LHCN-M2 (cell line): ENCODE measurements at places on chromosomes 4 and X. TPM values are rescaled to one million over a fixed set of nuclear protein-coding genes. Genes with fewer than 3 reads are reported as not detected.

- peak; percentile 13 for DNase-seq
These were observed 204.9 kb downstream of the GBA3 start for GRCh38 chr4:22897520-22898108.

DNA sequence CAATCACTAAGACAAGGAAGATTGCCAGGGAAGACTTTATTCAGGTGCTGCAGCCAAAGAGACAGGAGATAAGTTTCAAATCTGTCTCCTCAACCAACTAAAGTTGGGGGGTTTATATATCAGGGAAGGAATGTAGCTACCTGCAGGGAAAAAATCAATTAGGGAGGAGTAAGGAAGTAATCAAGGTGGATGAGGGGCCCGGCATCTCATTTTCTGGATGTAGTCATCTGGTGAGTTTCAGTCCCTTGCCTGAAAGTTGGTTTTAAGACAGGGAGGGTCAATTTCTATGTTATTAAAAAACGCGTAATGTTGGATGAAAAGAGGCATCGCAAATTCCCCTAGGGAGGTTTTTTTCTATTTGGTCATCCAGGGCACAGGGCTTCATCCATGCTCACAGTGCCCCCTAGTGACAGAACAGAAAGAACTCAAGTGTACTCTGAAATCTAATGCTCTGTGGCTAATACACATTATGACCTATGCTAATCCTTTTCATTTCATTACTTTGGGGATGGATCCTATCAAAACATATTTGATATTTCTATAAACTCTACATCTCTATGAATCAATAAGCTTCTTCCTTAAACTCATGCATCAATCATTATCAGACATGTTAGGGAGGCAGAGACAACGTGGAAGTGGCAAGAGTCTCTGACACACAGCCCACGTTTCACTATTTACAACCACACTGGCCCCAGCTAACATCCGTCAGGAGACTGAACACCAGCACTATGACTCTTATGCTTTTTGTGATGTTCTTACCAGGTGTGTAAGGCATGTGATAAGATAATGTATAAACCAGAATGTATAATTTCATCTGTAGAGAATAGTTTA is 1577.0 kb upstream of the TENM3 start:
- DNase-seq = peak; percentile 46

DNA sequence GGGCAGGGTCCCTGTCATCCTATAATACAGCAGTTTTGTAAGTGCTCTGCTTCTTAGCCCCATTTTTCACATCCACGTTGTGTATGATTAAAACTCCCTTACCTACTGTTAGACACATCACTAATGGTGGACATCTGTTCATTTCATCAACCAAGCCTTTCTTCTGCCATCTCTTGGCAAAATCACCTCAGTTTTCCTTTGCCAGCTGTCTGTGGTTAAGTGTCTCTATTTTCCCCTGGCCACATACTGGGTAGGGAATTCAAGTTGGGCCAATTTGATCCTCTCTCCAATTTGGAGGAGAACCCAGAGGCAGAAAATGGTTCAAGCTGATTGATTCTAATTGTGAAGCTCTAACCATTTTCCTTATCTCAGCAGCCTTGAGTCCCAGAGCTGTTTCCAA is 436.1 kb downstream of the PCDH7 start:
- peak; percentile 69 for DNase-seq

GRCh38 chr4:52863324-52863723 is 1.2 kb downstream of the RASL11B start:
- DNase-seq = no peak

- peak; percentile 43 for DNase-seq
These were observed 8.9 kb upstream of the RENBP start for GRCh38 chrX:153953342-153953830.

- DNase-seq = peak; percentile 63
These were observed 30.2 kb upstream of the TENM3 start for GRCh38 chr4:182213004-182213403.

DNA sequence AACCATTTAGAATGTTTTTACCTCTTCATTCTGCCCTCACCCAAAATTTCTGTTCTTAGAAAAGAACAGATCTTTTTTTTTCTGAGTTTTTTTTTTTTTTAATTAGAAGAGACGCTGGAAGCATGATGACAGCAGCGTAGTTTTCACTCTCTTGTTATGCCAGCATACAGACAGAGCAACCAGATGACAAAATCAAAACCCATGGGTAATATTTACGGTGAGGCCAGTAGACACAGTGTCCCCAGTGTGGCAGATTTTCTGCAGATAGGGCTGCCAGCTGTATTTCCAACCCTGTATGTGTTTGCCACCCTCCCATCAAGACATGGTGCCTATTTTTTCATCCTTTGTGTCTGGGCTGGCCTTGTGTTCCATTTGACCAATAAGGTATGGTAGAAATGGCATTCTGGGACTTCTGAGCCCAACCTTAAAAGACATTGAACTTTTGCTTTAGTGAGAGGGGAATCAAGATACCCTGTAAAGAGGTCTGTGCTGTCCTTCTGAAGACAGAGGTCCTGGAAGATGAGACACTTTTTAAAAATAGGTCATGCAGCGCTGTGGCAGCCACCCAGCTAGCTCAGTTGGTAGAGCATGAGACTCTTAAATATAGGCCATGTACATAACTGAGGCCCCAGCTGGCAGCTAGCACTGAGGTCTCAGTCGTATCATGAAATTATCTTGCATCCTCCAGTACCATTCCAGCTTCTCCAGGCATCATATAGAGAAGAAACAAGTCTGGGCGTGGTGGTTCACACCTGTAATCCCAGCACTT is 6.7 kb upstream of the ZNF41 start:
- no peak for DNase-seq

SSX1 gene
- not detected in 2 replicates for total RNA-seq

REELD1 gene
- total RNA-seq = not detected in 2 replicates

FGFR3 gene
- 0.17 and 0.26 TPM in 2 replicates for total RNA-seq

CDKL5 gene
- 3.5 and 4.0 TPM in 2 replicates for total RNA-seq

IL2 gene
- total RNA-seq = not detected in 2 replicates

KCNIP4 gene
- total RNA-seq = not detected in 2 replicates

P2RY8 gene
- total RNA-seq = under 0.01 TPM in 1 of 2 replicates, not detected in the other

EIF4E gene
- 163 and 195 TPM in 2 replicates for total RNA-seq
